Endodermal cell (in vitro differentiated cells): ENCODE measurements at places on chromosomes 13 and 19. TPM values are rescaled to one million over a fixed set of nuclear protein-coding genes. Genes with fewer than 3 reads are reported as not detected.

DNA sequence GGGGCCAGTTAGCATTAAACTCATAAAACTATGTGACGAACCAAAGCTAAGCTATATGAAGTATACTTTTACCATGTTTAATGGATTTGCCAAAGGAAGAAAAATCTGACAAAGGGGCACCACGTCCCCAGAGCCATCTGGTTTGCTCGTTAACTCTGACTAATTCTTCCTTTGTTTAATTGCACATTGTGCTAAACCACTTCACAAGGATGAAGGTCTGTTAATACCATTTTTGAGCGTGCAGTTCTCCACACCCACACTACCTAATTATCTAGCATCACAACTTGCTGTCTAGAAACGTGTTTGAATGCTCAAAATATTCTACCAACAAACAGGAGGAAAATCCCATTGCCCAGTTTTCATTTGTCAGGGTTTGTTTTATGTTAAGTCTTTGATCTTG is 74.8 kb downstream of the COL4A1 start:
- peak; percentile 3 for DNase-seq
- no peak overlapping the region for H3K4me3 ChIP-seq
- H3K4me1 ChIP-seq = peaks cover 4% of the 10 kb centered on the region
- no peak overlapping the region for H3K27ac ChIP-seq

Gene KLK4
- not detected in 2 replicates for total RNA-seq

Gene SIGLEC10
- not detected in 2 replicates for total RNA-seq

Gene CCDC194
- 1.5 and 2.0 TPM in 2 replicates for total RNA-seq

GRCh38 chr19:55681131-55682092 is 6.4 kb downstream of the EPN1 start:
- H3K36me3 ChIP-seq = peaks cover 55% of the 10 kb centered on the region
- no peak for DNase-seq
- H3K4me3 ChIP-seq = no peak overlapping the region

Gene CGB2
- total RNA-seq = not detected in 3 replicates

DNA sequence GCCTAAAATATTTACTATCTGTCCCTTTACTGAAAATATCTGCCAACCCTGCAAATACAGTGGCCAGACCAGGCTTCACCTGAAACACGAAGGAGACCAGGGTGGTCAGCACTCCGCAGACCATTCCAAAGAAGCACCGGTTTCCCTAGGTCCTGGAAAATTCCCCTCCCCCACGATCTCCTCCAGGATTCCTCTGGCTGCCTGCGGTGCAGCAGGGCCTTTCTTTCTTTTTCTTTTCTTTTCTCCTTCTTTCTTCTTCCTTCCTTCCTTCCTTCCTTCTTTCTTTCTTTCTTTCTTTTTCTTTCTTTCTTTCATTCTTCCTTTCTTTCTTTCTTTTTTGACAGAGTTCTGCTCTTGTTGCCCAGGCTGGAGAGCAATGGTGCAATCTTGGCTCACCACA is 152.7 kb downstream of the USP12 start:
- H3K27ac ChIP-seq = no peak overlapping the region
- H3K36me3 ChIP-seq = no peaks in the 10 kb centered on the region
- peaks cover 8% of the 10 kb centered on the region for H3K4me1 ChIP-seq
- DNase-seq = peak; percentile 52
- peaks cover 11% of the 10 kb centered on the region for H3K27me3 ChIP-seq

Gene SHISA7
- 0.09 TPM in 1 of 3 replicates, not detected in the others for total RNA-seq

- peaks cover 14% of the 10 kb centered on the region for H3K27me3 ChIP-seq
- no peak overlapping the region for H3K27ac ChIP-seq
- H3K36me3 ChIP-seq = no peaks in the 10 kb centered on the region
- no peak overlapping the region for H3K4me3 ChIP-seq
- DNase-seq = no peak
Measured at GRCh38 chr13:39401756-39402155, 201.2 kb downstream of the LHFPL6 start.
